ENCODE measurements at places on chromosomes 3 and 15.

DNA sequence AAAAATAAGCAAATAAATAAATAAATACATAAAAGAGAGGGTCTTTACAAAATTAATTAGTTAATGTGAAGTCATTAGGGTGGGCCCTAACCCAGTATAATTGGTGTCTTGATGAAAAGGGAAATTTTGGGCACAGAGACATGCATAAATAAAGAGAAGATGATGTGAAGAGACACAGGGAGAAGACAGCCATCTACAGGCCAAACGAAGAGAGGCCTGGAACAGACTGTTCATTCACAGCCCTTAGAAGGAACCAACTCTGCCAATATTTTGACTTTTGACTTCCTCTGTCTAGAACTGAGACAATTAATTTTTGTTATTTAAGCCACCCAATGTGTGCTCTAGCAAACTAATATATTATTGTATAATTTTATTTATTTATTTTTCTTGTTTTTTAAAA lies 29.6 kb upstream of the SELENOK start:
- DNase-seq = peak; percentile 21

- no peak for DNase-seq
Measured at GRCh38 chr3:195895078-195895860, 13.1 kb downstream of the TNK2 start.

- no peak for DNase-seq
Measured at GRCh38 chr15:62153228-62153627, 11.9 kb downstream of the C2CD4B start.

DNA sequence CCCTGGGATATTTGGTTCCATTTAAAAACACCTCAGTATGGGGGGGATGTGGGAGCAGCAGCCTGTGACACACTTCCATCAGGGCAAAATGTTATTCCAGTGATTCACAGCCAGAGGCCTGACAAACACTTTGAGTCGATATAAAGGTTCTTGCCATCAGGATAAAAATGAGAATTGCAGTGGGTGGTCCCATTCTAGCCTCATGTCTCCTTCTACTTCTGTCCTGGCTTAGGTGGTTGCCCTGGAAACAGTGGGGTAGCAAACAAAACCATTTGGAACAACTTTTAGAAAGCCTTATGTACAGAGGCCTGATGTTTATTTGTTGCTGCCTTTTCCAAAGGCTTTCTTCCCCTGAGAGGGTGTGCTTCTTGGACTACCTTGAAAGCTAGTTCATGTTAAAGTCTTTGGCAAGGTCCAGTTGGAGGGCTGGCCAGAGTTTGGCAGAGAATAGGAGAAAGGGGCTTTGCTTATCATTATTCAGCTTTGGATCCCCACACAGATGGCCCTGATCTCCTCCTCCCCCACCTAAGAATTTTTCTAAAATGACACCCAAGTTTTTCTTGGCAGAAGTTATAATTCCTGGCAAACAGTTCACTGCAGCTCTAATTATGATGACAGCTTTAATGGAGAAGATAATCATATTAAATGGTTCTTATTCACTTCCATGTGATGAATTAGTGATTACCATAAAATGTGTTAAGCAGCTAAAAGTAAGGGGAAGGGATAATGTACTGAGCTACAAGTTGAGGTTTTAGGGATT lies 84.2 kb upstream of the ZNF280D start:
- no peak for DNase-seq

DNA sequence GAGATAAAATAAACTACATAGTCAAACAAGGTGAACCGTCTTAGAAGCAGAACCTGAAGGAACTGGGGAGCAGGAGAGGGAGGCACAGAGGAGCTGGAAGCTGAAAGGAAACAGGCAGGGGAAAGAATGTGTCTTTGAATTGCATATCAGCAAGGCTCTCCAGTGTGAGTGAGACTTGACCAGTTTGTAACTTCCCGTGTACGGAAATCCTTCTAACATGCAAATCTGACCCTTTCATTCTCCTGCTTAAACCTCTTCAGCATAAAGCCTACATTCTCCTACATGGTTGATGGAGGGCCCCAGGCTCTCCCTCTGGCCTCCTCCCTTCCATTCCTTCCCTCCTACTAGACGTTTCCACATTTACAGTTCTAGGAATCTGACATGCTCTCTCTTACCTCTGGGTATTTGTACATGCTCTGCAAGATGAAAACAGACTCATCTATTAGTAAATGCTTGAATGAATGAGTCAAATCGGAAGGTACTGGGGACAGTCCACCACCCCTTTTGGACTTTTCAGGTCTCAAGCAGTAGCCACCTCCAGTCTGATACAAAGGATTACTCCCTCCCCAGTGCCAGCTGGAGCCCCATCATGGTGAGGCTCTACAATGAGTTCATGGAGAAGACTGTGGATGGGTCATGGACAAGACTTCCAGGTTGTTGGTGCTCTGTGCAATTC lies 6.1 kb upstream of the SLC25A38 start:
- no peak for DNase-seq

DNA sequence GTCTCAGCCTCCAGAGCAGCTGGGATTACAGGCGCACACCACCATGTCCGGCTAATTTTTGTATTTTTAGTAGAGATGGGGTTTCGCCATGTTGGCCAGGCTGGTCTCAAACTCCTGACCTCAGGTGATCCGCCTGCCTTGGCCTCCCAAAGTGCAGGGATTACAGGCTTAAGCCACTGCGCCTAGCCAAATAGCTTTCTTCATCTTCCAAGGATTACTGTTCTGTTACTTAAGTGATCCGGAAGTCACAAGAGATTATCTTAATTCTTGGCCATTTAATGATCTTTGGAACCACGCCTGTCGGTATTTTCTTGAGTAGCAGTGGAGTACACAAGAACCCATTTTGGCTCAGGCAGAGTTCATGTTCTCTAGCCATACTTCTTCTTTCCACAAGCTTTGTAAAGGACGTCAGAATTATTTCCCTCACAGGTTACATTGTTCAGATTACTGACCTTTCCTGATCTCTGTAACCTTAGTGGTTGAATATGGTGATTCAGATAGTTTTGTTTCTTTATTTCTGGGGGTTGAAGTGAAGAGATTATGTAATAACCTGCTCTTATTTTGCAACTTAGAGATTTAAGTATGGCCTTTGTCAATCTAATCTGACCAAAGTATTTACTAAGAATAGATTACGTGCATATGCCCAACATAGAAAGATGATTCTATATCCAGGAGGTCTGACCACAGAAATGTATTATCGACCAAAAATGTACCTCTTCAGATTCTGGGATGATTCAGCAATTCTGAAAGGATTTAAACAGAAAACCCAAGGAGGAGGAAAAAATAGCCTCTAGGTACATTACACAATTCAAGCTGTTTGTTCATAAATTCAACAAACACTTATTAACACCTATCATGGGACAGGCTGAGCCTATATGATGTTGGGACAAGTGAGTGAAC lies 132.2 kb downstream of the GREM1 start:
- peak; percentile 86 for DNase-seq

DNA sequence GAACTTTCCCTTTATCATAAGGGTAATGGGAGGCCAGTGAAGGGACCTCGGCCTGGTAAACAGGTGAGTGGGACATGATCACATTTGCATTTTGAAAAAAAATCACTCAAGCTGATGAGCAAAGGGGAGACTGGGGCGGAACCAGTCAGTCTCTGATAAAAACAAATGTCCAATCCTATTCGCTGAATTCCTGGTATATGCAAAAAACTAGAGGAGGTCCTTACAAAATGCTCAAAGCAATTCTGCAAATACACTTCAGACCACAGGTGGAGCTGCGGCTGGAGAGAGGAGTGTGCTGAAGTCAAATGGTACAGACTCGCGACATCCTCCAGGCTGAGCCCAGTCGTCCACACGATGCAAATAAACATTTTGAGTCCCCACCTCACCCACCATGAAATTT lies 166.7 kb downstream of the FOXP1 start:
- DNase-seq = no peak

GRCh38 chr15:66142285-66142684 lies 111.3 kb downstream of the MEGF11 start:
- DNase-seq = no peak

DNA sequence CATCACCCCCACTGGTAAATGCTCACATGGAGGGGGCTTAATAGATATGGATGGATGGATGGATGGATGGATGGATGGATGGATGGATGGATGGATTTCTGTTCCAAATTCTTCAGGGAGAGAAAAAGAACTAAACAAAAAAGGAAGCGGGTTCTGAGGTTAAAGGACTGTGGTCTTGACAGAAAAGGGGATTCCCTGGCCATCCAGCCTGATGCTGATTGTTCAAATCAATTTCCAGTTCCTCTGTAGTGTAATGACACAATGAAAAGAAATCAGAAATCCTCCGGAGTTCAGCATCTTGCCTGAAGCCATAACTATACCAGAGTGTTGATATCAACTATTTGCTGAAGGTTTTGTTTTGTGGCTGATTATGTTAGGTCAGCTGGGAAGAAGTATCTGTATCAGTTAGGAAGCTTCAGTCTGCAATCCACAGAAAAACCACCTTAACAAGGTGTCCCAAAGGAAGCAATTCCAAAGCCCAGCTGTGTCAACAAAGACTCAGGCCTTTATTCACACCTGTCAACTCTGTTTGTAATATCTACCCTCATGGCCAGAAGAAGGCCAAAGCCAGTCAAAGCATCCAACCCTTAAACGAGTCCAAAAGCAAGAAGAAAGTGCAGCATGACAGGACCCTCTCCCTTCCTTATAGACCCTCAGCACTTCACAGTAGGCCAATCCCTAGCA lies 24.5 kb upstream of the RASA2 start:
- peak; percentile 51 for DNase-seq
